Activated CD8-positive, alpha-beta T cell treated with anti-CD3 and anti-CD28 coated beads for 36 hours (primary cell): ENCODE measurements at places on chromosomes 2 and 18. TPM values are rescaled to one million over a fixed set of nuclear protein-coding genes. Genes with fewer than 3 reads are reported as not detected.

The NOP58 gene
- 161 TPM for total RNA-seq

The ZNF24 gene
- 45.1 TPM for total RNA-seq

The SLC16A14 gene
- 2.3 TPM for total RNA-seq

The NT5C1B gene
- total RNA-seq: not detected

The ASXL2 gene
- total RNA-seq: 42.5 TPM

The NCKAP1 gene
- 3.1 TPM for total RNA-seq

The AP1S3 gene
- total RNA-seq: 5.7 TPM

The ZCCHC2 gene
- total RNA-seq: 31.7 TPM

The EIF2B4 gene
- 29.2 TPM for total RNA-seq

The STARD6 gene
- total RNA-seq: not detected

The CCDC88A gene
- 15.8 TPM for total RNA-seq
